ENCODE measurements at places on chromosomes 11 and 22.

DNA sequence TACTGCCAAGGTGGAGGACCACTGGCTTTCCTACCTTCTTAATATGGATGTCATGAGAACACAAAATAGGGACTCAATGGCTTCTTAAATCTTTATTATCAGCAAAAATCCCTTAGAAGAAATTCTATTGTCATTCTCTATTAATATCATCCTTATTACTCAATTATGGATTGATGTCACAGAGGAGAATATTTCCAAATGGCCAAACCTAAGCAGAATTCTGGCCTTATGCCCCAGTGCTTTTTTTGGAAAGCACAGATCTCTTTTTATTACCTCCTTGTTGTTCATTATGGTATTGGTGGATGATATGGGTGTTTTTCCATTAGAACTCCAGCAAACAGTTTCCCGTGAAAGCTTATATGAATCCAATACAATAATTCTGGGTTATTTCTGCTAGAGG is 9.9 kb downstream of the CRTAM start:
- no peaks in the 10 kb centered on the region for H3K27me3 ChIP-seq
- peaks cover 10% of the 10 kb centered on the region for H3K4me1 ChIP-seq
- H3K27ac ChIP-seq = no peak overlapping the region

DNA sequence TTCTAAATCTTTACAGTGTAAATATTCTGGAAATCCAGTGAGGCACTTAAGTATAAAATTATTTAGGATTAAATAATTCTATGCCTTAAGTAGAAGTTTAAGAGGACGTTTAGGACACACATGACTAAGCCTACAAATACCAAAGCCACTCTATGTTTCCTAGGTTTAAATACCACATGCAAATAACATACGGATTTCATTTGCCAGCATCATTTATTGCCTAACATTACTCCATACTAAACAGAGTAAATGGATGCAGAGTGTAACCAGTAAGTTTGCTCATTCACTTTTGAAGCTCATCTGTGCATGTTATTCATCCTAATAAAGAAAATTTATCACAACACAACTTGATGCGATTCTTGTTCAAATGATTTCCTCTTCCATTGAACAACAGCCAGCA is 4.1 kb downstream of the BDNF start:
- H3K27me3 ChIP-seq = peaks cover 12% of the 10 kb centered on the region
- H3K4me1 ChIP-seq = no peaks in the 10 kb centered on the region
- no peak overlapping the region for H3K4me3 ChIP-seq
- no peak for DNase-seq
- peak overlapping the region; percentile 1 for H3K27ac ChIP-seq
- H3K36me3 ChIP-seq = no peaks in the 10 kb centered on the region

DNA sequence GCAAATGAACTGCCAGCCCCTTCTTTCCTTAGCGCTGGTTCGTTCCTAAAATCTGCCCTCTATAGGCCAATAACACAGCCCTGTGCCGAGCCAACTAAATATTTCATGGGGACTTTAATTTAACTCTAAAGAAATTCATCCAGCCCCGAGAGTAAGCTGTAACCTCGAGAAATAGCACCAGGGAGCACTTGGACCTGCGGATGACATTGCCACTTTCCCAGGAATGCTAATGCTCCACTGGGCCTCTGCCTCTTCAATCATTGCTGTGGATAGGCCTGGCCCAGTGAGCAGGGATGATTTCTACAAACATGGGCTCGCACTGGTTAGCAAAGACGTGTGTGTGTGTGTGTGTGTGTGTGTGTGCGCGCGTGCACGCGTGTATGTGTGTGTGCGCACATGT is 95.3 kb upstream of the TBCEL start:
- no peak for DNase-seq
- no peak overlapping the region for H3K27ac ChIP-seq
- H3K36me3 ChIP-seq = no peaks in the 10 kb centered on the region
- no peak overlapping the region for H3K4me3 ChIP-seq
- peaks cover 18% of the 10 kb centered on the region for H3K4me1 ChIP-seq

DNA sequence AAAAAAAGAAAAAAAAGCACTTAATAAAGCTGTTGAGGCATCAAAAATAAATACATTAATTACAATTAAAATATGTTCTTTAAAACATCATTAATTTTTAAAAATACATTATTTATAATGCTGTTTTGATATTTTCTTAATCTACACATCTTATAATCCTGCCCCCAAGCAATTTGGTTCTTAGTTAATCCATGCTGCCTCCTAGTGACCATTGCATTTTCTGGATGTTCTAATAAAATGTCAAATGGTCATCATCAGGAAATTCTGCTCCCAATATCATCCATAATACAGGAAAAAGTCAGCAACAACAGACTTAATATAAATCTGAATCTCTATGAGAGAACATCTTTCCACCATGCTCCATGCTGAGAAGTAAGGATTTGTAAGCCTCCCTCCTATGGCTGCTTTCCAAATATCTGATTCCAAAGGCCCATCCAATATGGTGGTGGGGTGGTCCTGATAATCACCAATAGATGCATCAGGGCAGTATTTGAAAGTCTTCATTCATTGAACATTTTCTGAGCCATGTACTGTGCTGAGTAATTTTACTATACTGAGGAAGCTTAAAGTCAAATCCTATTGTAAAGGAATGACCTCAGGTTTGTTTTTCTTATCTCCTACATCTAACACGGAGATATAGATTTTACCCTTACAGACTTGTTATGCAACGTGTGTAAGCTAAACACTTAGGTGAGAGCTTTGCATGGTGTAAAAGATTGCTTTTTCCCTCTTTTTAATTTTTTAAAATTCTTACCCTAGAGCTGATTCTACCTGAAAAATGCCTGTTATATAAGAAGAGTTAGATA is 124.7 kb upstream of the BMAL1 start:
- no peak for DNase-seq
- no peaks in the 10 kb centered on the region for H3K27me3 ChIP-seq
- no peak overlapping the region for H3K4me3 ChIP-seq
- H3K4me1 ChIP-seq = no peaks in the 10 kb centered on the region
- no peaks in the 10 kb centered on the region for H3K36me3 ChIP-seq

DNA sequence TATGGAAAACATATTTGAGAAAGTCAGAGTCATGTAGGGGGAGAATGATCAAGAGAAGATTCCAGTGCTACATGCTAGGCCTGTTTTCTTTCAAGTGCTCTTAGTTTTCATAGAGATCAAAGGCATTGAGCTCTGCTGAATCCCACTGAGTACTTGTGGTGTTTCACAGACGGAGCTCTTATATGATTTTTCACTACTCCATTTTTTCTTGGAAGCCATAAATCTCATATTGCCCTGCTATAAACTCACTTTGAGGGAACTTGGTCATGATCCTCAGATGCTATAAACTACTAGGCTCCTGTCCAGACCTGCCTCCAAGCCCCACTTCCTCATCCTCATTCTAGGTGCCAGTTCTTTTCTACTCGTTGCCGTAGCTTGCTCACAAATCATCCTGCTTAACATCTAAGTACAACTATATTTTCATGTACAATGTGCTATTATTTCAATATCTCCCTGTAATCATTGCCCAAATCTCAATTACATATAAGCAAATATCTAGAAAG is 180.8 kb upstream of the CCDC179 start:
- no peaks in the 10 kb centered on the region for H3K4me1 ChIP-seq
- no peaks in the 10 kb centered on the region for H3K27me3 ChIP-seq
- no peak overlapping the region for H3K4me3 ChIP-seq
- H3K27ac ChIP-seq = no peak overlapping the region
- no peak for DNase-seq

DNA sequence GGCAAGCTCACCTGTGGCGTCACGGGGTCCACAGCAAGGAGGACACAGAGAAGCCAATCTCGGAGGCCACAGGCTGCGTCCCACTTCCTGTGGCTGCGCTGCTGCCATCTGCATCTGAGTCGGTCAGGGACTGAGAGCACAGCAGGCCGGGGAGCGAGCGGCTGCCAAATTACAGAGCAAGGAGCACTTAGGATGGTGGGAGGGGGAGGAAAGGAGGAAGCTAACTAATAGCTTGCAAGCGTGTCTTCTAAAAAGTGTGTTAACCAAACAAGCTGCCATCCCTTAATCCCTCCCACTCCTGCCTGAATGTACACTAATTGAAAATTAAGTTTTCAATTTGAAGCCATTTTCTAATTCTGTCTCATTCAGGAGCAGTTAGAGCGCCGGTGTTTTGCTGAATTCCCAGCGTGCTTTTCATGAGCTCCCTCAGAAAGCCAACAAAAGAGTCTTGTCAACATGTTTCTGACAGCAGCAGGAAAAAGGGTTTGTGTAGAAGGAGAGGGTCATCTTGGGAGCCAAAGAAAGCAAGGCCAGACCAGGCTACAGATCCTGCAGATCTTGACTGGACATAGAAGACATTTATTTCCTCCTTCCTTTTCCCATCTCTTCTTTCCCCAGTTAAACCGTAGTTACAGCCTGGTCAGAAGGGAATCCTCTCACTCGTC is 42.4 kb upstream of the API5 start:
- no peak overlapping the region for H3K27ac ChIP-seq
- H3K36me3 ChIP-seq = no peaks in the 10 kb centered on the region
- H3K27me3 ChIP-seq = no peaks in the 10 kb centered on the region
- DNase-seq = no peak
- H3K4me3 ChIP-seq = peak overlapping the region; percentile 17

DNA sequence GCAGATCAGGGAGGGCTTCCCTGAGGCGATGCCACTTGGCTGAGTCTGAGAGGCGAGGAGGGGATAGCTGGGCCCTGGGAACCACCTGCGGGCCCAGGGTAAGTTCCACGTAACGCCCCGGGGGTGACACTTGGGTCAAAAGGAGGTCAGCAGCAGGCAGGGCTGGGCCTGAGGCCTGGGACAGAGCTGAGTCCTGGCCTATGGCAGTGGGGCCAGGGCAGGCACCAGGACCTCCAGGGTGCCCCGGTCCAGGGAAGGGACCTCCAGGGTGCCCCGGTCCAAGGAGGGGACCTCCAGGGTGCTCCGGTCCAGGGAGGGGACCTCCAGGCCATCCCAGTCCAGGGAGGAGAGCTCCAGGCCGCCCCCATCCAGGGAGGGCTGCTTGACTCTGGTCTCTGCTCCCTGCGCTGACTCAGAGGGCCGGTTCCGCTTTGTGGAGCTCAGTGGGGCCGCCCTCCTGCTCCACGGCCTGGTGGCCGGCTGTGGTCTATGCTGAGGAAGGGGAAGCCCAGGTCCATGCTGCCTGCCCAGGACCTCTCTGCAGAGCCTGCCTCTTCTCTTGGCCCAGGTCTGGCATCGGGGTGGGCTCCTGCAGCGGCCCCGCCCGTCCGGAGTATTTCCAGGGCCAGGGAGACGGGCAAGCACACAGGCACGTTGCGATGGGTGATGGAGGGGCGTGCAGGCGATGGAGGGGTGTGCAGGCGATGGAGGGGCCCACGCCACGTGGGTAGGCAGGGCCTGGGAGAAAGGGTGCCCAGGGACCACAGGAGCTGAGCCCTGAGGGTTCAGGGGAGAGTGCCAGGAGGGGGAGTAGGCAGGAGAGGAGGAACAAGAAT is 19.5 kb upstream of the WNT7B start:
- H3K4me3 ChIP-seq = no peak overlapping the region
- DNase-seq = no peak
- peaks cover 34% of the 10 kb centered on the region for H3K27me3 ChIP-seq
- no peak overlapping the region for H3K27ac ChIP-seq
- peaks cover 9% of the 10 kb centered on the region for H3K4me1 ChIP-seq

DNA sequence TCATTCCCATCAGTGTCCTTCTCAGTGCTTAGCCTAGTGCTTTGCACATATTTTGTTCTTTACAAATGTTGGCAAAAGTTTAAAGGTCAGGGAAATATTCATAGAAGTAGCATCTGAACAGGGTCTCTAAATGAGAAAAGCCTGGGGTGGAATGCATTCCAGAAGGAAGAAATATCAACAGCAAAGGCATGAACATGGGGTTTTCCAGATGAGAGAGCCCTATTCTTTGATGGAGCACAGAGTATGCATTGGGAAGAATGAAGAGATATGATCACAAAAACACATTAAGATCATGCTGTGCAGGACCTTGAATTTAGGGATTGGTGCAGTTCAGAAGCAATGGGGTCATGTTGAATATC is 140.2 kb downstream of the SNX19 start:
- peaks cover 6% of the 10 kb centered on the region for H3K4me1 ChIP-seq
- DNase-seq = no peak
- H3K27me3 ChIP-seq = no peaks in the 10 kb centered on the region
- H3K36me3 ChIP-seq = no peaks in the 10 kb centered on the region
- no peak overlapping the region for H3K27ac ChIP-seq

- no peak overlapping the region for H3K27ac ChIP-seq
- no peak for DNase-seq
- no peaks in the 10 kb centered on the region for H3K36me3 ChIP-seq
- H3K4me1 ChIP-seq = no peaks in the 10 kb centered on the region
- H3K27me3 ChIP-seq = peaks cover 15% of the 10 kb centered on the region
These were observed 11.8 kb upstream of the PRODH start for GRCh38 chr22:18947905-18948304.

DNA sequence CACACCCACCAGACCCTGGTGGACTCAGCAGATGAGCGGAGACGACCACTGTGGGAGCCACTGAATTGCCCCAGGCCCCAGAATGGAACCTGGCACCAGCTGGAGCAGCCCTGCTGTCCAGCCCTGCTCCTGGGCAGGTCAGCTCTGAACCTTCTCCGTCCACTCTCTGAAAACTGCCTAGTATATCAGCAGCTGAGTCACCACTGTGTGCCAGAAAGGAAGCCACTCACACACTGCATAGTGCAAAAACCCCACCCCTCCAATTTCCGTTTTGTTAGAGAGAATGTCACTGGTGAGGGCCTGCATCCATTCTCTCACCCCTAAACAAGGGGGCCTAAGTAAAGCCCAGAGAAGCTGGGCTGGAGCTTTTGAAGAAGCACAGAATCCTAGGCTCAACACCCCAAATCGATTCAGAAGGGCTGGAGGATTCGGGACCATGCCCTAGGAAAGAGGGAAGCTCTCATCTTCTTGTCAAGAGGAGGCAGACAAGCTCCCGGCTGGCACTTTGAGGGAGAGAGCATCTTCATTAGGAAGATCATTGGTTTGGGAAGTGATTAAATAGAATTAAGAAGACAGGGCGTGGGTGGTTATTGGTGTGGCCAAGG is 44.5 kb downstream of the GALNT18 start:
- H3K27me3 ChIP-seq = peaks cover 2% of the 10 kb centered on the region
- no peaks in the 10 kb centered on the region for H3K36me3 ChIP-seq
- DNase-seq = no peak
- no peaks in the 10 kb centered on the region for H3K4me1 ChIP-seq

DNA sequence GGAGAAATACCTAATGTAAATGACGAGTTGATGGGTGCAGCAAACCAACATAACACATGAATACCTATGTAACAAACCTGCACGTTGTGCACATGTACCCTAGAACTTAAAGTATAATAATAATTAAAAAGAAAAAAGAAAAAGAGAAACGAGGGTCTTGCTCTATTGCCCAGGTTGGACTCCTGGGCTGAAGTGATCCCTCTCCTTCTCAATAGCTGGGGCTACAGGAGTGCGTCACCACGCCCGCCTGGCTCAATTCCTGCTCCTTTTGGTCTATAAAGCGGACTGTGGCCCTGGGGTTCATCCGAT is 521 bp upstream of the PTS start:
- no peak overlapping the region for H3K27ac ChIP-seq
- no peak for DNase-seq
- peaks cover 5% of the 10 kb centered on the region for H3K36me3 ChIP-seq
- H3K27me3 ChIP-seq = no peaks in the 10 kb centered on the region
- peaks cover 8% of the 10 kb centered on the region for H3K4me1 ChIP-seq
- peak overlapping the region; percentile 94 for H3K4me3 ChIP-seq

Measured in neuronal stem cell (in vitro differentiated cells).